Stimulated activated CD8-positive, alpha-beta memory T cell treated with anti-CD3 and anti-CD28 coated beads, Interleukin-4, amount 100 ng/mL, for 24 hours (primary cell): ENCODE measurements at places on chromosomes 4 and X.

- no peak for DNase-seq
Observed at GRCh38 chrX:2183193-2183725, 317.5 kb downstream of the DHRSX start.

GRCh38 chr4:110663738-110664444 lies 41.0 kb upstream of the PITX2 start:
- DNase-seq = no peak

DNA sequence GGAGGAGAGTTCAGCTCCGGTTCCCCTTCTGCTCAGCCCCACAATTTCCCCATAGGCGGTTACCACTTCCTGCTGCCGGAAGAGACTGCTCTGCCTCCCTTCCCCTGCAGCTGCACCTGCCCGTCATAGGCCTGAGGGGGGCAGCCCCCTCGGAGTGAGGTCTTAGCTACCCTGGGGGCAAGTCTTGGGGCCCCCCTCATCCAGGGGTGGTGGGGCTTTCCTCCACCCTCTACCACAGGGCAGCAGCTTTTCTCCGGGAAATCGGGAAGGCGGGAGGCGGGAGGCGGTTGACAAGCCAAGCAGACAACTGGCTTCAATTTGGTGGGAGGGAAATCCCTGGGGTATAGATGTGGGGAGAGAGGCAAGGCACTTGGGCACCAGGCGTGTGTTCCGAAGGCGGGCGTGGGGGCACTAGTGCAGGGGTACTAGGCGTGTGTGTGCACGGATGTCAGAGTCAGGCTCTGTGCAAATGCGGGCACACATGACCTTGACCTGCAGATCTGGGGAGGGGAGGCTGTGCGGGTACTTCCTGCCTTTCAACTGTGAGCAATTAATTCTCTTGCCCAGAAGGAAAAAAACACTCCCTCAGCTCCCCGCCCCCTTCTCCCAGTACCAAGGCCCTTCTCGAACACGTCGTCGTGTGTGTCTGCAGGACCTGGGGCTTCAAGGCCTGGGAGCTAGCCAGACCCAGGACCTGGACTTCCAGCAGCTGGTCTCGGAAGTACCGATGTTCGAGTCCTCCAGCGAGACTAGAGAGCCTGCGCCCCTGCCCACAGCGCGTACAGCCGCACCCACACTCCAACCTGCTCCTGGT lies 1.0 kb upstream of the ARHGAP4 start:
- peak; percentile 59 for DNase-seq

DNA sequence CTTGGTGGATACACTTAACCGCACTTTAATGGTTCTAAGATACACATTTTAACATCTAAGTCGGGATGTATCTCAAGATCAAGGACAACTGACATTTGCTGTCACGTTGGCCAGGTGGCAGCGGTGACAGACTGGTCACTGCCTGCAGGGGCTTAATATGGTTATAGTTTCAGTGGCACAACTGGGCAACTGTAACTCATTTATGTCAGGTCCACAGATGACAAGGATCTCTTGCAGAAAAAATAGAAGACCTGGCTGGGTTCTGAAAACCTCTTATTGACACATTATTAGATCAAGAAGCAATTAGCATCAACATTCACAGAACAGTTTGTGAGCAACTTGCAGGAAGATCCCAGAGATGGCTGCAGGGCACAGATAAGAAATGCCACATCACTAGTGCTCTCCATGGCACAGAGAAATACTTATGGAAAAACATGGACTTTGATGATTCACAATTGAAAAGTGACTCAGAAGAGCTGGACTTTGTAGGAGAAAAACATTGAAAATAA lies 99.6 kb upstream of the SORBS2 start:
- DNase-seq = no peak

DNA sequence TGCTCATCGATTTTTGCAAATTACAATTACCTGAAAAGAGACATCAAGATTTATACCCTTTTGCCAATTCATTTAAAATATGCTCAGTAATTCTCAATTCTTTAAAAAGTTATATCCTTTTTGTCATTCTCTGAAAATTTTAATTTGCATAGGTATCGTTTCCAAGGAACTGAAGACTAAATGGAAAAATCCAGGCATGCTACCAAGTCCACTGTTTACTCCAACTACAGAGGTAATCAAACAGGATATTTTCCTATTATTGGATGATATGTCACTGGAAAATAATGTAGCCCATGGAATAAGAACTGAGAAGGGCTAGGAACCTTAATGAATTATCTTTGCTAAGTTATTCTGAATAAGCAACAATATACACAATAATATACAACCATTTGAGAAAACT lies 132.7 kb downstream of the THOC2 start:
- no peak for DNase-seq

- DNase-seq = no peak
Observed at GRCh38 chrX:20306668-20307067, 40.0 kb upstream of the RPS6KA3 start.

DNA sequence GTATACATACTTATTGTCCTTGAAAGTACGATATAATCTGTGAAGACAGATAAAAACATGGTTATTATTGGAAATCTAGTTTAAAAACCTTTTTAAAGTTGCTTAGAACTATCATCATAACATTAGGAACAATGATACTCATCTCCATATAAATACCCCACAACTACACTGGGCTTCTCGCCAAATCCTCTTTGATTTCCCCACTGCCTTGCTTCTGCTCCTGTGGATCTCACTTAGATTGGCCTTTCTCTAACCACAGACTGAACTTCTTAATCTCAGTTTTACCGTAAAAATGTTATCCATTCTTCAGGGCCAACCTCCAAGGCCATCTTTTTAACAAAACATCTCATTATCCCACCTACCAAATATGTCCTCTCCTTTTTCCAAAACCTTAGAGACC lies 77.6 kb downstream of the PRKG2 start:
- DNase-seq = no peak

DNA sequence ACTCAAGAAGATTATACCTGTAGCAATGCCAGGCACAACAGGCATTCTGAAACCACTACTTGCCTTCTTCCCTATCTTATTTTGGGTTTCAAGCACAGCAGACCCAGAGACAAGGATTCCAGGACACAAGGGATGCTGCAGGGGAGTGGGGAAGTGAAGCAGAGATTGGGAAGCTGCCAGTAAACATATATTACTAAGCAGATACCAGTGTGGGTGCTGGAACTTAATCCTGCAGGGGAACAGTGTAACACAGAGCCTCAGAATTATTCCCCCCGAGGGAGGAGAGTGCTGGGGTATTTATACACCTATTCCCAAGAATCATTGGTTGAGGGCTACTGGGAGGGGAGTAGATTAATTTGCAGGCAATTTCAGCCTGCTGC lies 33.3 kb upstream of the MAML3 start:
- no peak for DNase-seq

DNA sequence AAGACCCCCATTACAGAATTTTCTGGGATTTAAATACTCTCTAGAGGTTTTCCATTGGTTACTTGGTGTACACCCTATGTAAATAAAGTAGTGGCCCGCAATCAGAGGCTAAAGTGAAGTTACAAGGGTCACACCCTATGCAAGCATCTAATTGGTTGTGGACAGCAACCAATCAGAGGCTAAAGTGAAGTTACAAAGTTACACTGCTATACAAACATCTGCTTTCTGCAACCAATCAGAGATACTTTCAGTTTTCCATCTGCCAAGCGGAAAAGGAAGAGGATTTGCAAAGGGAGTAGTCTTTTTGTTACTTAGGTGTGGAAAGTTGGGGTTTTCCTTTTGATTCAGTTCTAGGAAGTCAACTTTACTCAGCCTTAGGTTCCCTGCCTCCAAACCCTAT lies 2.0 kb upstream of the ATRX start:
- no peak for DNase-seq

DNA sequence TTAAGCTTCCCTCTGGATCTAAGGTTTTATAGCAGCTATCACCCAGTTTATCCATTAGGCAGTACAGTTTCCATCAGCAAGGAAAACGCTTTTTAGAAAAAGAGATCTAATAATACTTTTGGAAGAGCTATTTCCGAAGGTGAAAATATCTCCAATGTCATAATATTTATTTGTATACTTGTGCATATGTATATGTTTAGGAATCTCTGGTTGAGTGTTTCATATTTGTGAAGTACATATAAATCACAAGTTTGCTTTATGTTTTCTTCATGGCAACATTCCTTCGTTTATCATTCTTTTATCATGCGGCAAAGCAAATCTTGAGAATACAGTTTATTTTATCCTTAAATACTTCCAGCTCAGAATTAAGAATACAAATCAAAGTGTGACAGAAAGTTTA lies 6.2 kb upstream of the PCDH18 start:
- DNase-seq = no peak

- no peak for DNase-seq
Observed at GRCh38 chrX:41596596-41596995, 92.2 kb upstream of the GPR34 start.

- no peak for DNase-seq
Observed at GRCh38 chr4:174564529-174564928, 42.2 kb upstream of the HPGD start.

GRCh38 chrX:99939883-99940232 lies 470.2 kb downstream of the PCDH19 start:
- DNase-seq = no peak

DNA sequence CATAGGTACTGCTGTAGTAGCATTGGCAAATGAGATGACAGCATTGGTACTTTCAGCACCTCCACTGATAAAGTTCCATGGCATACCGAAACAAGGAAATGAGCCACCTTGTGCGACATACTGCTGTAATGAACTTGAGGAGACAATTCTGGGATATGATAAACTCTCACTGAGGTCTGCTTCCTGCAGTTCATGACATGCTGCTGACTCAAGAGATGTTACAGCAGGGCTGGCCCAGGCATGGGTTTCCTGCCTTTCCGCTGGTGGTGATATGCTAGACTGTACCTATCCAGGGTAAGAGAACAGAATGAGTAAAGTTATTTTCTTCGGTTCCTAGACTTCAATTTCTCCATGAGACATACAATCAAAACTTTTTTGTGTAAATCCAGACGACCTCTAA lies 17.1 kb downstream of the BEND2 start:
- DNase-seq = no peak

DNA sequence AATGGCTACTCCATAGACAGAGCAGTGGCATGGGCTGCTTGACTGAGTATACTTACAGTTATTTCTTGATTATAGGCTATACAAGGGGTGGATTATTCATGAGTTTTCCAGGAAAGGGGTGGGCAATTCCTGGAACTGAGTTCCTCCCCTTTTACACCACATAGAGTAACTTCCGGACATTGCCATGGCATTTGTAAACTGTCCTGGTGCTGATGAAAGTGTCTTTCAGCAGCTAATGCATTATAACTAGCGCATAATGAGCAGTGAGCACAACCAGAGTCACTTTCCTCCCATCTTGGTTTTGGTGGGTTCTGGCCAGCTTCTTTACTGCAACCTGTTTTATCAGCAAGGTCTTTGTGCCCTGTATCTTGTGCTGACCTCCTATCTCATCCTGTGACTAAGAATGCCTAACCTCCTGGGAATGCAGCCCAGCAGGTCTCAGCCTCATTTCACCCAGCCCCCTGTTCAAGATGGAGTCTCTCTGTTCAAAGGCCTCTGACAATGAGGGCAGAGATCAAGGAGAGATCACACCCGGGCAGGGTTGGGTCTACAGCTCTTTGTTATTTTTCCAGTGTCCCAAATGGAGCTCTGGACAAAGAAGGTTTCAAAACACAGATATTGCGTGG lies 468.4 kb upstream of the PRKX start:
- DNase-seq = no peak

DNA sequence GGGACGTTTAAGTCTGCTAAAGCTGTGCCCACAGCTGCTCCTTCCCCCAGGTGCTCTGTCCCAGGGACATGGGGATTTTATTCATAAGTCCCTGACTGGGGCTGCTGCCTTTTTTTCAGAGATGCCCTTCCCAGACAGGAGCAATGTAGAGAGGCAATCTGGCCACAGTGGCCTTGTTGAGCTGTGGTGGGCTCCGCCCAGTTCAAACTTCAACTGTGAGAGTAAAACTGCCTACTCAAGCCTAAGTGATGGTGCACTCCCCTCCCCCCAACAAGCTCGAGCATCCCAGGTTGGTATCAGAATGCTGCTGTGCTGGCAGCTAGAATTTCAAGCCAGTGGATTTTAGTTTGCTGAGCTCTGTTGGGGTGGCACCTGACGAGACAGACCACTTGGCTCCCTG lies 1371.4 kb downstream of the ADGRL3 start:
- DNase-seq = no peak

GRCh38 chr4:7546152-7546808 lies 111.5 kb upstream of the PSAPL1 start:
- no peak for DNase-seq

- DNase-seq = no peak
Observed at GRCh38 chrX:21781976-21782375, 24.1 kb upstream of the SMPX start.

GRCh38 chrX:77527233-77528001 lies 80.2 kb downstream of the FGF16 start:
- DNase-seq = no peak

DNA sequence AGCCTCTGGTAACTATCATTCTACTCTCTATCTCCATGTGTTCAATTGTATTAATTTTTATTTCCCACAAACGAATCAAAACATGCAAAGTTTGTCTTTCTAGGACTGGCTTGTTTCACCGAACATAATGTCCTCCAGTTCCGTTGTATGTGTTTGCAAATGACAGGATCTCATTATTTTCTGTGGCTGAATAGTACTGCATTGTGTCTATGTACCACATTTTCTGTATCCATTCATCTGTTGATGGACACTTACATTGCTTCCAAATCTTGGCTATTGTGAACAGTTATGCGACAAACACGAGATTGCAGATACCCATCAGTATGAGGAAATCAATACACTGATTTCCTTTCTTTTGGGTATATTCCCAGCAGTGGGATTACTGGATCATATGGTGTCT lies 8.4 kb upstream of the LDOC1 start:
- no peak for DNase-seq

GRCh38 chrX:79065696-79066095 lies 78.8 kb upstream of the GPR174 start:
- no peak for DNase-seq

DNA sequence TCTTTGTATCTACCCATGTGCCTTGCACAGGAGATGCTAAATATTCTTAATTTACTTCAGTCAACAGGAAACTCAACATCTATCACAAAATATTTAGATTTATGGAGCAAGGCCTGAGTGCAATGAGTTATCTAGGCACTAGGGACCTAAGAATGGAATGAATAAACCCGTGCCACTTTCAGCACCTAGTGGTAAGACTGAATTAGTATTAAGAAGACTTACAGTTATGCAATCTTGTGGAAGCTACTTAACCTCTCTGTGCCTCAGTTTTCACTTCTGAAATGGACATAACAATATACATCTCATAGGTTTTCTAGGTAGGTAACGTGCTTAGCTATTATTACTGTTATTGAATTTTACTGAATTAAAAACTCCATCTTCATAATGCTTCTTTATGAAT lies 144.6 kb upstream of the MAP3K15 start:
- DNase-seq = no peak

DNA sequence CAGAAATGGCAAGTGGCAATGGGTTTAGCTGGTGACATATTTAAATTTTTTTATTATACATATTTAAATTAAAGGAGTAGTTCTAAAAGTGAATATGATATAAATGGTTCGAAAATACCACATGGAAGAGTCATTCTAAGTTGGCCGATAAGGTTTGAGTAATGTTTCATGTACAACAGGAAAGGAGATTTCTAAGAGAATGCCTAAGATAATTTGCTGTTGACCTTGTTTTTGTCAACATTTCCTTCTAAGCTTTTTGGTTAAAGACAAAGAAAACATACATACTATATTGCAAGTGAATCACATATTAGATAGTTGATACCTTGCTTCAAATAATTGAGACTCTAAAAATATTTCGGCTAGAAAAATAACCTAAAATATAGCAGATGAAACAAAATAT lies 526.6 kb upstream of the SLIT2 start:
- no peak for DNase-seq

- DNase-seq = no peak
Observed at GRCh38 chr4:88754796-88755195, 57.2 kb upstream of the NAP1L5 start.
